ENCODE measurements at places on chromosomes 12 and 14.

DNA sequence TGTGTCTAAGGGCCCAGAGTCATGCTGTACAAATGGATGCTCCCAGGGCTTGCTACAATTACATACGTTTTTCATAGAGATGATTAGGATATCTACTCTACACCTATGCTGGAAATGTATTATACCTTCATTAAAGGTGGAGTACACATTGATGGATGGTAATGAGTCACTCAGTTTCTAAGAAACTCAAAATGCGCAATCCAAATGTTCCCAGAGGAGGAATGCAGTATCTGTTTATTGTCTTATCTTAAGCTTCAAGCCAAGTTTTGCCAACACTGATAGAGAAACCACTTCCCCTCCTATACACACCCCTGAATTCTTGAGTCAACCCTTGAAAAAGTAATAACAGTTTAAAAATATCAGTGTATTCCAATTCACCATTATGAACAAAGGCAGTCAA is 266.6 kb upstream of the FAR2 start:
- DNase-seq, result no peak

DNA sequence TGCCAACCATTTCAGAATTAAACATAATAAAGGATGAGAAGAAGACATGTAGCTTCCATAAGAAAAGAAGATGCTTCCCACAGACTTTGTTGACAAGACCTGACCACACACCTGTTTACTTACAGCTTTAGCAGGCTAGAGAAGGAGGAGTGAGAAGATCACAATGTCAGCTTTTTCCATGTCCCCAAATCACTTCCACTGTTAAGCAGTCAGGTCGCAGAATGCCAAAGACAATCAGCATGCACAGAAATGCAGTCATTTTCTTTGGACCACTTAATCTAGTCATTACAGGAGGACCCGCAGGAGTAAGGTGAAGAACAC is 314.9 kb downstream of the SSPN start:
- DNase-seq, result no peak

GRCh38 chr12:59046763-59047534 is 126.6 kb upstream of the LRIG3 start:
- no peak for DNase-seq

DNA sequence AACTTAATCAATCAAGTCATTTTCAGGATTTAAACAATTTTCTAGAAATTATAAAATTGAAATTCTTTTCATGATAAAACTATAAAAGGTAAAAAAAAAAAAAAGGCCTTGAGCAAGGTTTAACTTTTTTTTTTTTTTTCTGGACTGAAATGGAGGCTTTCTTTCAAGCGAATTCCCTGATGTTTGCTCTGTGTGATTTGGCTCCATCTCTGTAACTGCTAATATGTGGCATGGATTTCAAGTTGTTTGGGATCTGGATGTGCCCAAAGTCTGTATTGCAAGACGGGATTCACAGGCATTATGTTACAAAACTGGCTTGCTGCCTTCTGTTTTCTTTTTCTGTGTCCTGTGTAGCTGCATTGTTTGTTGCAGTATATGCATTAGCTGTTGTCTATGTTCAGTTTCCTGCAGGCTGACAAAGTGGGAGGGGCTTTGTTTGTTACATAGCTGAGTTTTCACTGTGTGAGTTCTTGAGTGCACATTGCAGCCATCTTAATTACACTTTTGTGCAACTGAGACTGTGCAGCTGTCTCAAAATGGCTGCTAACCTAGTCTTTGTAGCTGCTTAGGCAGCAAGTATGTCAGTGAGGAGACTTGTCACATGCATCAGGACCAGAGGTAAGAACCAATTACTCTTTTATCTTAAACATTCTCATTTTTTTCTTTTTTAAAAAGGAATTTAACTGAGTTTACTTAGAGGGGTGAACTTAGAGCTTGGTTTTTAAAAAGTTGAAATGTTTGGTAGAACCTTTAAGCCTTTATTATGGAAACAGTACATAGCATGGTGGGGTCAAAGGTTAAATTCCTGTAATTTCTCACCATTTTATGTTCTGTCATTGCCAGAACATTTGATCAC is 19.5 kb downstream of the ATF7IP start:
- peak; percentile 91 for DNase-seq

DNA sequence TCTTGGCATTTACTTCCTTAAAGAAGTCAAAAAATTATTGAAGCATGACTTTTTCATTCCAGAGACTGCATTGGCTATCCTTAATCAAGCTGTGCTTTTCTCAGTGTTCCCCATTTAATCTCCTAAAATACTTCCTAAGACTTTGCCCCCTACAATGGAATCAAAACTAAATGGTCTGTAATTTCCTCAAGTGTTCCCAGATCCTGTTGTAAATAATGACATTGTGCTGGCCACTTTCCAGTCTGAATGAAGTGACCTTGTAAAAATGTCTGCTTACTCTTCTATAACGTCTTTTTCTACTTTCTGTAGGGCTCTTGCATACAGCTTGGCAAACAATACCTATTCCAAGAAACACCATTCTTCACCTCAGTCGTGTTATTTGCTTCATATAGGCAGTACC is 45.3 kb upstream of the MBIP start:
- DNase-seq, result no peak

DNA sequence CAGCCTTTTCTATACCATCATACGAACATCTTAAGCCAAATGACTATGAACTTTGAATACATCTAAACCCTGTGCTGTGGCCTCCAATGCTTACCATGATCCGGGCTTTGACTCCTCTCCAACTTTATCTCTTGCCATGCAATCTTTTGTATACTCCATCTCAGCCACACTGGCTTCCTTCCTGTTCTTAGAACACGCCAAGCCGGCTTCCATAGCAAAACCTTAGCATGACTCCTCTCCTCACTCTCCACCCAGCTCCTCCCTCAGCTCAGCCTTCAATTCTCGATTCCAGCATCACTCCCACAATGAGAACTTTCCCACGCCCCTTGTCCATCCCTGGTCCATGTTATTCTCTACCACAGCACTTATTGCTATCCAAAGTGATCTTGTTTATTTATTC is 228.3 kb downstream of the NTF3 start:
- no peak for DNase-seq

DNA sequence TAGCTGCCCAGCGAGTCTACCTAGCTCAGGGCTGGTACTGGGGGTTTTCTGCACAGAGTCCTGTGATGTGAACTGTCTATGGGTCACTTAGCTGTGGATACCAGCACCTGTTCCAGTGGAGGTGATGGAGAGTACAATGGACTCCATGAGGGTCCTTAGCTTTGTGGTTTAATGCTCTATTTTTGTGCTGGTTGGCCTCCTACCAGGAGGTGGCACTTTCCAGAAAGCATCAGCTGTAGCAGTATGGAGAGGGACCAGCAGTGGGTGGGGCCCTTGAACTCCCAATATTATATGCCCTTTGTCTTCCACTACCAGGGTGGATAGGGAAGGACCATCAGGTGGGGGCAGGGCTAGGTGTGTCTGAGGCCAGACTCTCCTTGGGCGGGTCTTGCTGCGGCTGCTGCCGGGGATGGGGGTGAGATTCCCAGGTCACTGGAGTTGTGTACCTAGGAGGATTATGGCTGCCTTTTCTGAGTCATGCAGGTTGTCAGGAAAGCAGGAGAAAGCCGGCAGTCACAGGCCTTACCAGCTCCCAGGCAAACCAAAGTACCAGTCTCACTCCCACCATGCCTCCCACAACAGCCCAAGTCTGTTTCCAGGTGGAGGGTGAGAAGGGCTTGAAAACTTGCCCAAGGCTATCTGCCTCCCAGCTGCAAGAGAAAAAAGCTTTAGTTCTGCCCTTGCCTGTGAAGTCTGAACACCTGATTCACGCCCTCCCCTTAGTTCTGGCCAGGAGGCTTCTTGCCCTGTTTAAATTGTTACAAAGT is 163.0 kb upstream of the NUDT4 start:
- no peak for DNase-seq

DNA sequence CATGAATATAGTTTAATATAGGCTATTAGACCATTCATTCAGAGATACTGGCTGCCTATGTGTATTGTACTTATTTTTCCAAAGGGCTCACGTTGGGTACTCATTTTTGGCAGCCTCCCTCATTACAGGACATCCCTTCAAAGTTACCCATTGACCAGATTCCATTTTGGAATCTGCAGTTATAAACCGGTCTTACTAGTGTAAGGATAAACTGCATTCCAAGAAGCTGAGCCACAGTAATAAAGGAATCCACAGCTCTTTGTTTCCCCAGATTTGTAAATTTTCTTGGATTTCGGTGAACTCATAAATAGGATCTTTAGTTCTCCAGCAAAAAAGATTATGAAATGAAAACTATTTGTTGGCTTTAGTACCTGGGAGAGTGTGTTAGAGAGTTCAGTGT is 18.9 kb upstream of the CFL2 start:
- DNase-seq, result no peak
